Astrocyte of the spinal cord (primary cell): ENCODE measurements at places on chromosomes 7 and 10.

DNA sequence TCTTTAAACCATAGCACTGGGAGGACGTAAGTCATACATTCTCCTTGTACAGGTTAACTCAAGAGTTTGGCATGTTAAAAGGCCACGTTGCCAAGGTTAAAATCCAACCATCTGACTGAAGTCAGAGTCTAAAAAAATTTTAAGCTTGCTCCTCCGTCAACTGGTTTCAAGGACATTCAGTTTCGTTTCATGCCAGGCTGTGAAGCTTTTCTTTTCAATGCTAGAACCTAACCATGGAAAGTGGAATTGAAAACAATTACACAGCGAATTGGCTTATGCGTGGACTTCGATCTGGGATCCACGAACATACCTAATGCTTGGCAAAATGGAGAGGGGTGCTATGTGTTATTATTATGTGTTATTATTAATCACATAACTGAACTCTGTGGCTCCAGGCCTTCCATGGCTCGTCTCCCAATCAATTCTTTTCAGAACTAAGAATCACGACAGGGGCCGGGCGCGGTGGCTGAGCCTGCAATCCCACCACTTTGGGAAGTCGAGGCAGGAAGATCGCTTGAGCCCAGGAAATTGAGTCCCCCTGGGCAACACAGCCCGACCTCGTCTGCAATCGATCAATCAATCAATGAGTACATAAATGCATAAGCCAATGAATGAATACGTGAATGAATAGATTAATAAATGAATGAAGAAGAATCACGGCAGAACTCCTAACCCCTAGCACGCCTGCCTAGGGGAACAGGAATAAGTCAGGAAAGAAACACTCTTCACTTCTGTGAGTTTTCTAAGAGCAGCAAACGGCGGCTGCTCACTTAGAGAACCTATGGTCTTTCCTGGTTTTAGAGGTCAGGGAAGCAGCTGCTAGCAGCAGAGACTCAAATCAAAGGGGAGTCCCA is 733 bp upstream of the ARL5B start:
- DNase-seq, result peak; percentile 29

DNA sequence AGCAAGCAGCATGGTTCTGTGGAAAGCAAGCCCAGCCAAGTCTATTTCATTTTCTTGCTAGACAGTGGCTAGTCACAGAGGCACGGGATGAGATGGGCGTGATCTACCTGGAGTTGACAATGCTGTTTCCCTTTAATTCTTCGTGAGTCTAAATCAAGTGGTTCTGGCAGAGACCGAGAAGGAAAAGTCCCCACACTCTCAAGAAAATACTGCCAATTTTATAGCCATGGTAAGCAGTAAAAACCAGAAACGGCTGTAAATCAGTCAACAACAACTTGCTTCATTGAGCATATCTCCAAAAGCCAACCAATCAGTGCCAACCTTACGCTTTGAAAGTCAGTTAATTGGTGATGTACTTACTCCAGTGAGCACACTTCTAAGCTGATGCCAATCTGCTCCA is 223.4 kb downstream of the SEC23IP start:
- no peak for DNase-seq

- no peak for DNase-seq
These were observed 5.7 kb downstream of the CUX1 start for GRCh38 chr7:101823096-101823495.

DNA sequence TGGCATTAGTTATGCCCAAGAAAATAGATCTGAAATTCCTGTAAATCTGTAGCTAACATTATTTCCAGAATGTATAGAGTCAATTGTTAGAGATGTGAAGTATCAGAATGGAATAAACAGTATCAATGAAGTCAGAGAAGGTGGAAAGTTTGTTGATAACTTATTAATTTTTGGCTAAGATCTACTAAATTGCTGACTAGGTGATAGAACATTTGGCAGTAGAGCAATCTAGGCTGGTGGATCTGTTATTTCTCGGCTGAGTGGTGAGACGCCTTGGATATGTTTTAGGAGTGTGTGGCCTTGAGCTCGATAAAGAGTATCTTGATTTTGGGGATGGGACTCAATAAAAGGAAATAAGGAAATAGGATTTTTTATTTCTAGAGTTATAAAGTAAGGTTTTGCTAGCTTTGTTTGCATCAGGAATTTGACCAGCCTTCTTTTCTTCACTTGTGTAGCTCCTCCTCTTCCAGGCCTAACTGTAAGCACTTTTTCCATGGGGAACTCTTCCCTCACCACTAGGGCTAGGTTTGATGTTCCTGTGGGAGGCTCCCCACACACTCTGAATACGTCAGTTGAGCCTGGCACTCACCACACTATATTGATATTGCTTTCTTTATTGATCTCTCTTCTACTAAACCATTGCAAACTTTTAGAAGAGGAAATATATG is 86.8 kb upstream of the CSTF2T start:
- DNase-seq, result no peak

- no peak for DNase-seq
These were observed 77.2 kb downstream of the TCF7L2 start for GRCh38 chr10:113027230-113027573.
